Panc1 (cell line): ENCODE measurements at places on chromosomes 16 and 17.

- H3K4me3 ChIP-seq: no peak within 1 kb of the TSS
- no peaks in the 10 kb centered on the region for H3K4me1 ChIP-seq
- no peak within 1 kb of the TSS for H3K27ac ChIP-seq
Measured at GRCh38 chr16:88638323-88639230, at the start of gene IL17C. Gene IL17C, plus strand, starts transcription at chr16:88638572. Its CDS starts 70 bp downstream, at chr16:88638642.

- no peaks in the 10 kb centered on the region for H3K27me3 ChIP-seq
- no peak overlapping the region for H3K27ac ChIP-seq
- no peaks in the 10 kb centered on the region for H3K36me3 ChIP-seq
- peak; percentile 42 for DNase-seq
Measured at GRCh38 chr17:30093463-30094147, 23.0 kb upstream of the NSRP1 start.

DNA sequence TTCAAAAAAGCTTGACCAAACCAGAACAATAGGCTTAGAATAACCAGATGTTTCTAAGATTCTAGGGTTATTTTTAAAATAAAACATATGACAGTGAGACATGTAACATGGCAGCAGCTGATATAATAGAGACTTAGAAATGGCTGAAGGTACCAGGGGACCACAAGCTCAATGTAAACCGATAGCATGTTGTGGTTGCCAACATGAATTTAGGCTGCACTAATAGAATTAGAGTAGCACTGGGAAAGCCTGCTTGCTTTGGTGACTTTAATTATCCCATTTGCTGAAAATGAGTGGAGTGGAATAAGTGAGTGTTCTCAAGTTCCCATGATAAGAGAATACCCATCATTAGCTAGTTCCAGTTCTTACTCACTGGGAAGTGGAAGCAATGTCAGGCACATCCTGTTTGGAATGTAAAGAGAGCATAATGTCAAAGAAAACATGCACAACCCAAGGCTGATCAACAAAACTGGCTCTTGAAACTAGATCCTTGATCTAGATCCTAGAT, 621.2 kb upstream of the CDH5 start:
- no peaks in the 10 kb centered on the region for H3K36me3 ChIP-seq
- no peak for DNase-seq
- H3K27ac ChIP-seq: no peak overlapping the region
- no peaks in the 10 kb centered on the region for H3K27me3 ChIP-seq
- no peak overlapping the region for H3K4me3 ChIP-seq

DNA sequence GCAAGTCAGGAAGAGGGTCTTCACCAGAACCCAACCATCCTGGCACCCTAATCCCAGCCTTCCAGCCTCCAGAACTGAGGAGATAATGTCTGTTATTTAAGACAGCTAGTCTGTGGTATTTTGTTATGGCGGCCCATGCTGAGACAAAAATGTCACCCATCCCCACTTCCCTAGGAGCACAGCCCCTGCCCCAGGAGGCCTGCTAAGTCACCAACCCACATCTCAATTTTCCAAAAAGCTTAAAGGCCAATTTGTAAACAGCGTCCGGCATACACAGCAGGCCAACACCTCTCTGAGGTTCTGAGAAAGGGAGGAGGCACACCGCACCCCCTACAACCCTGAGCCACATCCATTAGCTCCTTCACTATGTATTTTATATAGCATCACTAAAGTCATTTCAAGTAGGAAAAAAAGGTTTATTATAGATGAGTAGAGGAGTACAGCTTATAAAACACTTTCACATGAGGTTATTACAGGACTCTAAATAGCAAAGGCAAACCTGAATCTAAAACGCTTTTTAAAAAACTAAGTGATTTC, 6.9 kb downstream of the TMEM170A start:
- H3K4me3 ChIP-seq: no peak overlapping the region
- no peak for DNase-seq
- H3K4me1 ChIP-seq: no peaks in the 10 kb centered on the region; the same call in 1 of the 2 replicates
- H3K36me3 ChIP-seq: no peaks in the 10 kb centered on the region
- H3K27ac ChIP-seq: no peak overlapping the region

DNA sequence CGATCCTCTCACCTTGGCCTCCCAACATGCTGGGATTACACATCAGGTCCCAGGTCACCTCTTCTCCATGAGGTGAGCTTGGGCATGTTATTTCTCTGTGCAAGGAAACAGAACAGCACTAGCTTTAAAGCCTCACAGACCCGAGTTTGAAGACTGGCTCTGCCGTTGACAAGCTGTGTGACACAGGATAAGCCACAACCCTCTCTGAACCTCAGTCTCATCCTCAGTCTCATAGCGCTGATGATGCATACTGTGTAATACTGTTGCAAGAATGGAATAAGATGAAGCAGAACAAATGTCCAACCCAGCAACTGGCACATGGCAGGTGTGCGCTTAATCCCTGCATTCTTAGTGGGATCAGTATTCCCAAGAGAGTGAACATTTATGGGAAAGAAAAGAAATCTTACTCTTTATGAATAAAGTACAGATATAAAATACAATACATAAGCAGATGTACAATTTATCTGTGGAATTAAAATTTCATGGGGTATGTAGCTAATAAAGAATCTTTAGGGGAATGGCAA, 43.5 kb downstream of the ABAT start:
- DNase-seq: no peak
- H3K27ac ChIP-seq: no peak overlapping the region
- peaks cover 6% of the 10 kb centered on the region; the same call in 1 of the 2 replicates for H3K4me1 ChIP-seq
- H3K36me3 ChIP-seq: no peaks in the 10 kb centered on the region
- no peaks in the 10 kb centered on the region for H3K27me3 ChIP-seq
- no peak overlapping the region for H3K4me3 ChIP-seq
